Stomach (tissue), 19 donors: ENCODE measurements at places on chromosomes 11 and 22. TPM values are rescaled to one million over a fixed set of nuclear protein-coding genes. Genes with fewer than 3 reads are reported as not detected.

Gene MAJIN
- not detected for total RNA-seq

DNA sequence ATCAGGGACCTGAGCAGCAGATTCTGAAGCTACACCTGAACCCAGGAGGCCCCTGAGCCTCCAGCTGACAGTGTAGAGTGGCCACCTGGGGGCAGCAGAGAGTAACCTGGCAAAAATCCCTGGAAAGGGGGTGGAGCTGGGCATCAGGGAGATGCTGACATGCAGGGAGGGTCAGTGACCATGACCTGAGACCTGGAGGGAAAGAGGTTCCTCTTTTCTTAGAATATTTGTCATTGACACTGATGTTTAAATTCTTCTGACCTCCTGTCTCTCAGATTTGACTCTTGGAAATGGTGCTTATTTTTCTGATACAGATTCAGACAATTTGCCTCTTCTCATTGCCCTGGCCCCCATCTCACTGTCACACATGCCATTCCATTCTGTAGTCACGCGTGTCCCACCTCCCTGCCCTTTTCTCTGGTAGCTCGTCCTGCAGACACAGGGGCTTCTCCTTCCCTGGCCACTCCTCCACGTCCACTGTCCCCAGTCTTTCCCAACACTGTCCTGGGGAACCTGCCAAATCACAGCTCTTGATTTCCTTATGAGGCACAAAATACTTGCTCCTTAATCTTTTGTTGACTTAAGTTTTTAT, 117.2 kb upstream of the IGLL5 start:
- DNase-seq = peak; percentile 55

DNA sequence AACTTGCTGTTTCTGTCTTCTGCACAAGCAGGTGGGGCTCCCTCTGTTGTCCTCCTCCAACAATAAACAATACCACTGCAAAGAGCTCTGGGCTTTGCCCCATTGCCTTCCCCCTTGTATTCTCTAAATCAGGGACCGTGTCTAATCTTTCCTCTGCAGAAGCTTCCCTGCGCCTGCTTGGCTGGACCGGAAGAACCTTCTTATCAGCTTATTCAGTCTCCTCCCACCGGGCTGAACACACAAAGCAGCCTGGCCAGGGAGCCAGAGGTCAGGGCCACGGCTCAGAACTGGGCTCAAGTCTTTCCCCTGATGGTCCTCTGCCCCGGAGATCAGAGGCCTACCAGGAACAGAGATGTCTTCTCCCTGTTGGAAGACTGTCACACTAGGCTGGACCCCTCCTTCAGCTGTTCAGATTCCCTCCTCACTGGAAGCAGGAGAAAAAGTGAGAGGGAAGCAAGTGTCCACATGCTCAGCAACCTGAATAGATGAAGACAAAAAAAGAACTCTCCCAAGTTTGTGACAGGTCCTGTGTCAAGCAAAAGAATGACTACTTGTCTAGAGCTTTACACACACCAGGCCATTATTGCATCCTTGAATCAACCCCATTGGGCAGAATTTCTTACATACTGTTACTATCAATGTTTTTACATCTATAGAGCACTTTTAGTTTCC, 63.7 kb downstream of the RAB30 start:
- peak; percentile 73 for DNase-seq

DNA sequence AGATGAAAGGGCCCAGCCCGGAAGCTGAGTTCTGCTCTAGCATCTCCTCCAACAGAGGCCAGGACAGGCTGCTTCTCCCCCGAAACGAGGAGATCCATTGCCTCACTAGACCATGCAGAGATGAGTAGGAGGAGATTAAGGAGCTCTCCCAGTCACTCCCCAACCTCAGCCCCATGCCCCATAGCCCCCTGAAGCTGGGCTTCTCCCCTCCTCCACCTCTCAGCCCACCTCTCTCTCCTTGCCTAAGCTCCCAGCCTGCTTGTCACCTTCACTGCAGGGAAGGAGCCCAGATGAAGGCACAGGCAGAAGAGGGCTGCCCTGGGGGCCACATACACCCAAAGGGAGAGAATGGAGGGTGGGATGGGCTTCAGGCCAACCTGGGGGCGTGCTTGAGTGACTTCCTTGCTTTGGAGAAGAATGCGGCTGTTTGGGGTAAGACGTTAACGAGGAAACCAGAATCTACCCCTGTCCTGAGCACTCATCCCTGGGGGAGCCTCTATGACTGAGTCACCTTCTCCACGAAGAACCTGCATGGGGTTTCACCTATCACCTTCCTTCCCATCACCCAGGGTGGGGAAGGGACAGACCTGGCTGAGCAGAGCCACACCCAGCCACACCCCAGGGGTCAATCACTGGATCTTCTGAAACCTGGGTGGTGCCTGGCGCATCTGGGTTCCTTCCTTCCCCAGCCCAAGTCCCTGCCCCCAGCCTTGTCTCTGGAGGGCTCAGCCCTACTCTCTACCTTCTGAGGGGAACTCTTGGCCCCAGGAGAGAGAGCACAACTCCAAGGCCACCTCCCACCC, 11.6 kb upstream of the GNAZ start:
- peak; percentile 11 for DNase-seq

- DNase-seq = peak; percentile 44
Measured at GRCh38 chr11:80970037-80970436, 1529.2 kb upstream of the TENM4 start.

DNA sequence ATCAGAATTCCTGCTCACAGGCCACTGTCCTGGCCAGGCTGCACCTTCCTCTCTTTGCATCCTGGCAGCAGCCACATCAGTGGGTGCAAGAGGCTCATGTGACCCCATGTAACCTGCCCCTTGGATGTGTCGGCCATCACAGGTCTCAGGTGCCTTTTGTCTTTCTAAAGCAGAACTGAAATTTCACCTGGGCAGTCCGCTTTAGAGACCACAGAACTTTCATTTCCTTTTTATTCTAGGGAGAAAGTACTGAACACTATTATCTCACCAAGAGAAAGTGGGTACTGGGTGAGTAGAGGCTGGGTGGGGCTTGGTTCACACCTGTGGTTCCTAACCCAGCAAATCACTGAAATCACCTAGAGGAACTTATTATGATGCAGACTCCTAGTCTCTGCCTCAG, 51.7 kb upstream of the NUP160 start:
- DNase-seq = no peak

- no peak for DNase-seq
Measured at GRCh38 chr11:126482586-126483108, 127.2 kb downstream of the ST3GAL4 start.

- peak; percentile 24 for DNase-seq
Measured at GRCh38 chr11:75233754-75234172, 6.8 kb upstream of the TPBGL start.
